ENCODE measurements at places on chromosomes 4 and X. TPM values are rescaled to one million over a fixed set of nuclear protein-coding genes. Genes with fewer than 3 reads are reported as not detected.

Gene CCNB3
- total RNA-seq: 0.20 TPM

Gene ANKRD50
- total RNA-seq: 91.9 TPM

Gene ZCCHC18
- 0.88 TPM for total RNA-seq

Gene RHOXF2
- total RNA-seq: not detected

Gene GDI1
- 48.3 TPM for total RNA-seq

Gene IL2
- total RNA-seq: not detected

Gene RPA4
- total RNA-seq: 0.73 TPM

Gene RXFP1
- total RNA-seq: not detected

Gene NUP62CL
- total RNA-seq: 0.20 TPM

Gene PABPC4L
- 0.13 TPM for total RNA-seq

Gene IL3RA
- 28.2 TPM for total RNA-seq

Gene MAPK10
- total RNA-seq: 0.20 TPM

Gene HTN3
- total RNA-seq: not detected

Gene SPANXA1
- total RNA-seq: not detected

Gene SRPK3
- total RNA-seq: 0.07 TPM

Gene FMR1NB
- not detected for total RNA-seq

Gene TMSB15B
- total RNA-seq: 3.9 TPM

Gene TACR3
- not detected for total RNA-seq

Gene NAP1L3
- 0.11 TPM for total RNA-seq

Gene C4orf50
- total RNA-seq: not detected

Gene PPP4R3C
- total RNA-seq: not detected

Gene CT45A2
- not detected for total RNA-seq

Gene AMBN
- total RNA-seq: not detected

Gene YIPF7
- not detected for total RNA-seq

Gene SPIN2B
- total RNA-seq: 6.1 TPM

Gene GPR50
- not detected for total RNA-seq

Gene DMRTC1
- total RNA-seq: not detected

Gene CT45A3
- not detected for total RNA-seq

Gene SPATA18
- total RNA-seq: 14.1 TPM

Gene RAB41
- not detected for total RNA-seq

Gene SPACA5
- not detected for total RNA-seq

Gene SATL1
- total RNA-seq: not detected

Gene POU3F4
- total RNA-seq: not detected

Gene RASL11B
- 0.11 TPM for total RNA-seq

Gene CSAG2
- total RNA-seq: not detected

Gene SMIM10
- total RNA-seq: 2.2 TPM

Gene COL25A1
- 0.14 TPM for total RNA-seq

Gene TLR6
- total RNA-seq: 1.2 TPM

Gene ANOS1
- total RNA-seq: 1.2 TPM

Gene MAGEC3
- total RNA-seq: not detected

Gene CPLX1
- 0.14 TPM for total RNA-seq

Gene C4orf36
- total RNA-seq: 0.40 TPM

Gene HSD17B13
- total RNA-seq: not detected

Gene BTK
- total RNA-seq: not detected

Gene FAAH2
- total RNA-seq: 1.4 TPM

Gene UBE2K
- total RNA-seq: 28.9 TPM

Gene CYP4V2
- total RNA-seq: 3.1 TPM

Gene CT45A7
- total RNA-seq: not detected

Gene GYPB
- total RNA-seq: not detected

Gene GRID2
- total RNA-seq: not detected

Gene CSAG3
- not detected for total RNA-seq

All from pulmonary artery endothelial cell (primary cell).